ENCODE measurements at places on chromosomes 3 and 15.

- no peak for DNase-seq
Measured at GRCh38 chr3:170077361-170077760, 39.6 kb downstream of the GPR160 start.

DNA sequence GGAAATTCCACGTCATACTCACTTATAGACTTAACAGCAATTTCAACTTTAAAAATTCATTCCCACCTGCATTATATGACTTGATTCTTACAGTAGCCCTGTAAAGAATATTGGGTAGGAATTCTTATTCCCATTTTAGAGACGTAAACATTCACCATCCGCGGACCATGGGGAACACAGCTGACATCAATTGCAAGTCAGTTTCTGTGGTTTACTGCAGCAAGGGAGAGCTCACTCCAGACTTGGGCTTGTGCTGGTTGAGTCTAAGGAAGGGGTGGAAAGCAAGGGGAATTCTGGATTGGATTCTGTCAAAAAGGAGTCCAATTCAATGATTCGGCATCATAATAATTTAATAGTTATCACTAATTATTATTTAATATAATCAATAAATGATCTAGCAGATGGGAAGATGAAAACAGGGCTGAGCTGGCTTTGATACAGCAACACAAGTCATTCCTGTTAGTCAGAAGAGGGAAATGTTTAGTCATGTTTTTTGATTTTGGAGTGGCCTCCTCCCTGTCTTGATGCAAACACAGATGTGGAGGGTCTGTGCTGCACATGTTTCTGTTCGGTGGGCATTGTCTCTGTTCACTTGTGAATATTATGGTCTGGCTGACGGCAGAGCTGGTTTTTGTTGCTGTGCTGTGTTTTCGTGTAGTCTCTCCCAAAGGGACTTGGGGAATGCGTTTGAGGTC, 9.7 kb downstream of the LIPC start:
- DNase-seq: peak; percentile 85

GRCh38 chr3:182183716-182184430, 472.1 kb downstream of the SOX2 start:
- no peak for DNase-seq

GRCh38 chr3:46085421-46086082, 58.3 kb upstream of the XCR1 start:
- no peak for DNase-seq

DNA sequence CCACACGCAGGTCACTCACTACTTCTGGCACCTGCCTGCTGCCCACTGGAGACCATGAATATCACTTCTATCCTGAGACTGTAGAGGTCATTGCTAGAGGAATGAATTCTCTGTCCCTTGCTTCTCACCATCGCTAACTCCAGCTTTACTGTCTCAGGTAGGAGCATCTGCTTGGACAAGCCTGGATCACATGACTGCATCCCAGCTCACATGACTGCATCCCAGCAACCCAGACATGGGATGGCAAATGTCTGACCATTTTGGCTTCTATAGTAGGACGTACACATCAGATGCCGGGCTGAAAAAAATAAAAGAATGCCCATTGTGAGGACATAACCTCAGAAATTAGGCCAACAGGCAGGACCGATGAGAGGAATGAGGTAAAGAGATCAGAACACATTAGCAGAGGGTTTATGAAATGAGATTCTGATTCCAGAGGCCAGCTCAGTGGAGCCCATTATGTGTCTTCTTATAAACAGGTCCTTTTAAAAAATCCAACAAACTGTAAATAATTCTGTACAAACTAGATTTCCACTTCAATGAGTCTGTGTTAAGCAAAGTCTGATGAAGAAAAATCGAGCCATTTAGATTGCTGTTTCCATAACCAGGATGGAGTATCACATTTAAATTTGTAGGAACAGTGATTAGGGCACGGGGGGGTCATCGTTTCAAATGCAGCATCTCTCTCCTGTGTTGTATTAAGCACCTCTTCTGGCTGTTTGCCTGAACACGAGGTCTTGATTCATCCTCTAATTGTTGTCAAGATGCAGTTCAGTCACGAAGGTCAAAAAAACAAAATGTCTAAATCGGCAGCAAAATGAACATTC, 126.7 kb downstream of the MTHFS start:
- DNase-seq: no peak
